Activated naive CD4-positive, alpha-beta T cell (primary cell): ENCODE measurements at places on chromosomes 2 and 18.

DNA sequence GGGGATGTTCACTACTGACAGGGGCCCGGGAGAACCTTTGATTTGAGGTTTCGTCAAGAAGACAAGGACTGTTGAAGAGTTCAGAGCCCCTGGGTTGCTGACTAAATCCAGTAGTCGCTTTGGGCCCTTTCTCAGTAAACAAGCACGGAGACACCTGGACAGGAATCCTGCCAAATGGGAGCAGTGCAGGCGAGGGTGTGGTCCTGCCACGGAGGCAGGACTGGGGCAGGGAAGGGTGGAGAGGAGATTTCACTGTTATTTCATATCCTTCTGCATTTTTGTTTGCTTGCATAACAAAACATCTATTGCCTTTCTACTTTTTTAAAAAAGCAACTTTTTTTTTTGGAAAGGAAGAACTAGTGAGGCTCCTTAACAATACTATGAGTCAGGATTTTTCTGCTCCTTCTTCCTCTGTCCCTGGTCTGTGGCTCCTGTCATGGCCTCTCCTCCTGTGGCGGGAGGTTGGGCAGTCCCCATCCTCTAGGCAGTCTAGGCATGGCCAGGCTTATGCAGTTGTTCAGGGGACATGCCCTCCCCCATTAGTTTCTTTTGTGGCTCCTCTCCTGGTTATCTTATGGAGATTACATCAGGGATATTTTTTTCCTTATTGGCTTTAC lies 57.7 kb downstream of the ARHGEF4 start:
- no peak for DNase-seq

- no peak for DNase-seq
Observed at GRCh38 chr2:38862476-38862875, 13.3 kb downstream of the DHX57 start.

DNA sequence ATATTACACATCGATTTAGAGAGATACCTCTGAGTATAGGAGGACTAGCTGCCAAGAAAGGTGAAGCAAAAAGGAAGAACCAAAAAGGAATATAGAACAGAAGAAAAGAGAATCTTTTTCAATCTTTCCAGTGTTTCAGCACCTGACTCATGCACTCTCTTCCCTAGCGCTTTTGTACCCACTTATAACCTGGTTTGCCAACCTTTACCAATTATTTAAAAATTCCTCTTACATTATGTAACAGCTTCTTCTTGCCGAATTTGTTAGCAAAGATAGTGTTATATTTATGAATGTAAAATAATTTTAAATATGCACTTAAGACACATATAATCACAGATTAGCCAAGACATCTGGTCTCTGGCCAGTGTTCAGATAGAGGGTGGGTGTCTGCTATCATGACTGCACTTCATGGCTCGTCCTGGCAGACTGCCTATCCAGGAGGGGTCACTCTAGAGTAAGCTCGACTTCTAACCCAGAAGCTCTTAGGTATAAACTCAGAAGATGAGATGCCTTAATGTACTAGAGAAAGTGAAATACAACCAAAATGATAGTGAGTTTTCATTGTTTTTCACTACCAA lies 122.9 kb downstream of the ATAD2B start:
- no peak for DNase-seq

- DNase-seq: no peak
Observed at GRCh38 chr2:225471039-225471438, 71.5 kb downstream of the NYAP2 start.

DNA sequence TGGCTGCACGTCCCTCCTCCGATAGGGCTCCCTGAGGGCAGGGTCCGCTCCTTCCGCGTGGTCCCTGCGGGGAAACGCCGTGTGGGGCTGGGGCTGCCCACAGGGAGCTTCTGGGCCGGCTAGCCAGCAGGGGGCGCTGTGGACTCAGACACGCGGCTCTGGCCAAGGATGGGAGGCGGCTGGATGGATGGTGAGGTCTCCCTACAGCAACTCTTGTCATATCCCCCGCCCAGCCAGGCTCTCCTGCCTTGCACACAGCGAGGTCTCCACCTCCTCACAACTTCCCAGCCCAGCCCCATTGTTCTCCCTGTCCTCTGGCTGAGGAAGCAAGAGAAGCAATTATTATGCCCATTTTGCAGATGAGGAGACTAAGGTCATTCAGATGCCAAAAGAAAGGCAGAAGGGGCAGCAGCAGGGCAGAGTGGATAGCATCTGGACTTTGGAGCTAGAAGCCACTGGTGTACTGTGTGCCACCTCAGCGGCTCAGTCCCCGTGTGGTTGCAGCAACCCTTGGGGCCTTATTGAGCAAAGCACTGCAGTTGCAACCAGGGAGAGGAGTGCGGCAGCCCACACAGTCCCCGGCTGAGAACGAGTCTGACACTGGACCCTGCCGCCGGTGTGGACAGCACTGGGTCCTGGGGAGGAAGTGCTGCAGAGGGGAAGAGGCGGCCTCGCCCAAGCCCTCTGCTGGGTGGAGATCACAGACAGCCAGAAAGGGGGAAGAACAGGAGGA lies 99.0 kb downstream of the ZFP36L2 start:
- DNase-seq: peak; percentile 84

GRCh38 chr18:75862458-75862857 lies 435.0 kb upstream of the SMIM21 start:
- DNase-seq: no peak

DNA sequence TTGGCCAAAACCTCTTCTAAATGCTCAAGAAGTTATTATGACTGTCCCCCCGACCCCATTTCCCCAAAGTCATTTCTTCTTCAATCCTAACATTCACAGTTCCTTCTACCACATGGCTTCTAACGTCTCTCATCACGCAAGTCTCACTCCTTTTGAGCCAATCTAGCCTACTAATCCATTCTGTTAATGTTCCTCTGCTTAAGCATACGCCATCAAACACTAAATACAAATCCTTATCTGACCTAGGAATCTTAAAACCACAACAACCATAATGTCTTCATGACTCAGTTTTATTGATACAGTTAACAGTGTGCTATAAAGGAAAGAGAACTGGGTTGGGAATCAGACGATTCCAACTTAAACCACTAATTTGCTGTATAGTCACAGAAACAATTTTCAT lies 23.9 kb downstream of the HNRNPLL start:
- DNase-seq: no peak

DNA sequence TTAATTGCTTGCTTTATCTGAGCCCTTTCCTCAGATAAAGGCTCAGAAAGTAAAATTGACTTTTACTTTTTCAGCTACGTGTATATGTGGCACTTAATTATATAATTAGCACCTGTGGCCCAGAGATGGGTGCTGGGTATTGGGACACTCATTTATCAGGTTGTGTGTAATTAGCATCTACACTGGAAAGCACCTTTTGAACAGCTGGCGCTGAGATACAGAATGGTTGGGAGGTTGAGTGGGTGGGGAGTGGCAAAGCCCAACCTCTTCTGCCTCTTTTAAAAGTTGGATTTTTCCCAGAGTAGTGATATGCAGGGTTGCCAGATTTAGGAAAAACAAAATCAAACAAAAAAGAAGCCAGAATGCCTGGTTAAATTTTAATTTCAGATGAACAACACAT lies 23.9 kb downstream of the SPTBN1 start:
- DNase-seq: no peak

GRCh38 chr2:168118733-168119514 lies 128.5 kb downstream of the STK39 start:
- no peak for DNase-seq

DNA sequence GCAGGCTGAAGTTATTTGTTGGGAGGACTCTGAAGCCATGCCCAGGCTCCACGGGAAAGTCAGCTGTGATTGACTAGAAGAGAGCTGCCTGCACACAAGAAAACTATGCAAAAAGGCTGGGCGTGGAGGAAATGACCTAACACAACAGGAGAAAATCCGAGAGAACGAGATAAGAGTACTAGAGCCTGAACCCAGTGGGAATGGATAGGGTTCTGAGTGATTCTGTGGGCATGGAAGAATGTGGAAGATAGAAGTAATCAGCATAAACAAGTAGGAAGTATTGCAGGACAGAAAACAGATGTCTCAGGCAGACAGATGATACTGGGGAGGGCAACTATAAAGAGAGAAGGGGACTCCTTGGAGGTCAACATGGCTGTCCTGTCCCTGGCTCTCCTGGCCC lies 12.1 kb upstream of the COPS8 start:
- DNase-seq: no peak

GRCh38 chr2:28201671-28202180 lies 190.9 kb upstream of the FOSL2 start:
- DNase-seq: no peak

DNA sequence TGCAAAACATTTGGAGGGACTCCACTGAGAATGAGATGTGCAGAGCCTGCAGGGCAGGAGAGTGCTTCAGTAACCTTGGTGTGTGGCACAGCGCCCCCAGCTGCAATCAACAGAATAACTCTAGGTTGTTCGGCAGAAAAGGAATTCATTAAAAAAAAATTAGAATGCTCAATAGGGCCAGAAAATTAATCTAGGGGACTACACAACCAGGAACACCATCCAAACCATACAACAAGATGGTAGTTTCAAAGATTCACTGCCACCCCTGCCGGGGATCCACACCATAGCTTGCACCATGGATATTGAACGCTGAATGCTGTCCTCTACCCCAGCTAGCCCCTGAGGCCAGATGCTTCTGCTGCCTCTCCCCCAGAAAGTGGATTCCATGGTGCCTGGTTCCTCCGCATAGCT lies 50.1 kb downstream of the THUMPD2 start:
- DNase-seq: no peak

GRCh38 chr18:26854292-26854881 lies 11.1 kb downstream of the AQP4 start:
- DNase-seq: no peak

DNA sequence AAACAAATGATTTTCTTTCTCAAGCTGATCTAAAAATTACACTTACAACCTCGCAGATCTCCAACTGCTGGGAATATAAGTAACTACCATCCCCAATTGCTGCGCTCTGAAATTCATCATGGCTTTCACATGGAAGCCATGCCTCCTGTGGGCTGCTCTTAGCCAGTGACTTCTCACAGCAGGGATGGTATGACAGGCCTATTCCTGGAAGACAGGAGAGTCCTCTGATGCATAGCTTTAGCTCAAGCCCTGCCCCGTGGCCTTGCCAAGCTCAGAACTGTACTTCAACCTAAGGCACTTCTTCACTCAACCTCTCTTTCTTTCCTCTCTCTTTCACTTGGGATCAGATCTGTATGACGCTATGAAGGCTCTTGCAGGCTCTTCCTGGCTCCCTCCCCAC lies 12.6 kb upstream of the ELAC1 start:
- DNase-seq: no peak

DNA sequence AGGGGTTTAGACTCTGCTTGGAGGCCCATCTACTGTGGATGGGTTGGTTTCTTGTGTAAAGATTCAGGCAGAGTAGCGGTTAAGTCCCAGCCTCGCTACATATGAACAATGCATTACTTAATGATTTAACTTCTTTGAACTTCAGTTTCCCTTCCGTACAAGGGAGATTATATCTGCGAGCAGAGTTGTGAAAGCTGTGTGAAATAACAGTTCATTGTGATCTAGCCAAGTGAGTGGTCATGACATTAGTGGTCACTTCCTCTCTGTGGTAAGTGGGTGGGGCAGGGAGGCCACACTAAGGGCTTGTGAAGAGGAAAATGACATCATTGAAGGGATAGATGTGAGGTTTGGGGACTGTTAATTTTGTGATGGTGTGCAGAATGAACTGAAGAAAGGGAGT lies 14.1 kb upstream of the MEX3C start:
- no peak for DNase-seq

DNA sequence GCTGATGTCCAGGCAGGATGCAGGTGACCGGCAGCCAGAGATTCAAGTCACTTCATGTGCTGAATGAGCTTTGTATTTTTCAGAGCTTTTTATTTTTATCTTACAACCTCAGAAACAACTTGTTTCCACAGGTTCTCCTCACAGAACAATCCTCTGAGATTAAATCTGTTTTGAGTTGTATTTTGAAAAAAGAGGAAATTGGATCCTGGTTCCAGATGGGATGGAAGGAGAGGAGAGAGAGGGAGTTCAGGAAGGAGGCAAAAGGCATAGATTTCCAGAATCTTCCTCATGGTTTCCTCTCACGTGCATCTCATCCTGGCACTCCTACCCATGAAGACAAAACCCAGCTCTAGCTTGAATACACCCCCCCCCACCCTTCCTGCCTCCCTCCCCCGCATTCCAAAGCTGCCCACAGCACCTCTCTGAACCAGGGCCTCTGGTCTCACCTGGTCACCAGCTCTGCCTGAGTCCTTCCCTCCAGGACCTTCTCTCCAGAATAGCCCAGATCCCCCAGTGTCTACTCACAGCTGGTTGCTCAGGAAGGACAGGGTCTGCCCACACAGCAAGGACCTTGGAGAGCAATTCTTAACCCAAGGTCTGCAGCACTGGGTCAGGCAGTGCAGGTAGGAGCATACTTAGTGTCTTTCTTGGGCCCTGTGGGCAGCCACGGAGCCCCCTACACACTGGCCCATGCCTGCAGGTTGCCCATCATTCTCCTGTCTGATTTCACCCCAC lies 104.7 kb downstream of the ZFP36L2 start:
- DNase-seq: no peak

DNA sequence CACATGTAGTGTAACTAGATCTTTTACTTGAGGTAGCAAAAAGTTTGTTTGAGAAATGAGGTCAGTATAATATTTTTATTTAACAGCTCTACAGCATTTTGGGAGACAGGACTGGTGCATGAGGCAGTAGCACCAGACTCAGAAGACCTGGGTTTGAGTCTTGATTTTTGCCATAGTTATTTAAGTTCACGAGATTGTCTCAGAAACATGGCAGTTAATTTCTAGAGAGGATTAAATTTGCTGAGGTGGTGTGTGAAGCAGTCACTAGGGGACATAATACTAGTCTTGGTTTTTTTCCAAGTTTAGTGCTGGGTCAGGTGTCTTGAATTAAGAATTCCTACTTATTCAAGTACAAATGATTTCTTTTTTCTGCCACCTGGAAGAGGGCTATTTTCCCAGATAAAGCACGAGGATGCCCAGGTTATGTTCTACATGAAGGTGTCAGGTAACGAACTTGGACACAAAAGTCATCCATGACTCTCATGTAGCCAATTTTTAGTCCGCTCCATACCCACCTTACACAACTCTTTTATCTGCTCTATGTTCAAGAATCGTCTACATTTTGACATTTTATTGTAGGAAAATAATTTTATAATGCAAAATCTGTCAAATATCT lies 1.4 kb downstream of the MARCHF7 start:
- no peak for DNase-seq

GRCh38 chr2:37365669-37366068 lies 21.2 kb downstream of the QPCT start:
- no peak for DNase-seq

DNA sequence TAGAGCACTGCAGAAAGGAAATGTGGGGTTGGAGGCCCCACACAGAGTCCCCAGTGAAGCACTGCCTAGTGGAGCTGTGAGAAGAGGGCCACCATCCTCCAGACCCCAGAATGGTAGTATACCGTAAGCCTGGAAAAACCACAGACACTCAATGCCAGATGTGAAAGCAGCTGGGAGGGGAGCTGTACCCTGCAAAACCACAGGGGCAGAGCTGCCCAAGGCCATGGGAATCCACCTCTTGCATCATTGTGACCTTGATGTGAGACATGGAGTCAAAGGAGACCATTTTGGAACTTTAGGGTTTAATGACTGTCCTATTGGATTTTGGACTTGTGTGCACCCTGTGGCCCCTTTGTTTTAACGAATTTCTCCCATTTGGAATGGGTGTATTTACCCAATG lies 75.3 kb upstream of the SERPINE2 start:
- DNase-seq: no peak

GRCh38 chr2:37881397-37881796 lies 43.7 kb upstream of the RMDN2 start:
- DNase-seq: no peak

- DNase-seq: no peak
Observed at GRCh38 chr18:45860971-45861370, 35.5 kb downstream of the SIGLEC15 start.
